ENCODE measurements at places on chromosomes 1 and 21.

DNA sequence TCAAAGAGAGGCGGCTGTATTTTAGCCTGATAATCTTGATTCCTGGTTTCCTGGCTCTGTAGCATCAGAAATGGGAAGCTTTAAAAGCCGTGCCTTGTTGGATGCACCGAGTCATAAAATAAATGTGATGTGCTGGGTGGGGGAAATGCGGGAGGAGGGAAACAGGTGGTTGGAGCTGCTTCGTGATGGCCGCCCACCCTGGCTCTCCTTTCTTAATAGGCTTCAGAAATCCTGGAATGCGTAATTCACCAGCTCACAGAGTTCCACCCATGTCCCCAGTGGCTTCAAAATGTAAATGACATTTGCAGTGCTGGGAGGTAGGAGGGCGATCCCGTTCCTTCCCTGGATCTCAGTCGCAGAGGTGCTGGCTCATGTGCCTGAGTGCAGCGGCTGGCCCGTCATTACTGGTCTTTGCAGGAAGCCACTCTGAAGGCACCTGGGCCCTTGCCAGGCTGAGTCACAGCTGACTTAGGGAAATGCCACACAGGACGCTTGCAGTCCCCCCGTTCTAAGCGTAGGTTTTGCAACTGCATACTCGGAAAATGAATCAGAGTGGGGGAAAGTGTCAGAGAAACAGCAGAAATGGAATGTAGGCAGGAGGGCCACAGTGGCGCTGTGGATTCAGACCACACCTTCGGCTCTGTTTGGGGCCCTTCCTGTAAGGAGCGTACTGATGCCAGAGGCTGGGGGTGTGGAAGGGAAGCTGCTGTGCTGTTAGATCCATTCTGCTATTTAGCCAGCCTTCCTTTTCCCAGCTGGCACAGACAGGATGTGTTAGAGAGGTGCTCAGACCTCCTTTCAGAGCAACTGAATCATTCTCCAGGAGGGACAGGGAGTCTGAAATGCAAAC lies 37.6 kb downstream of the GALNT2 start:
- peak; percentile 98 for DNase-seq

GRCh38 chr1:29239142-29239541 lies 2.8 kb downstream of the PTPRU start:
- DNase-seq, result peak; percentile 56

GRCh38 chr1:95206514-95206913 lies 27.5 kb upstream of the RWDD3 start:
- DNase-seq, result no peak

GRCh38 chr1:228338521-228339051 lies 68.0 kb downstream of the TRIM11 start:
- DNase-seq, result no peak

DNA sequence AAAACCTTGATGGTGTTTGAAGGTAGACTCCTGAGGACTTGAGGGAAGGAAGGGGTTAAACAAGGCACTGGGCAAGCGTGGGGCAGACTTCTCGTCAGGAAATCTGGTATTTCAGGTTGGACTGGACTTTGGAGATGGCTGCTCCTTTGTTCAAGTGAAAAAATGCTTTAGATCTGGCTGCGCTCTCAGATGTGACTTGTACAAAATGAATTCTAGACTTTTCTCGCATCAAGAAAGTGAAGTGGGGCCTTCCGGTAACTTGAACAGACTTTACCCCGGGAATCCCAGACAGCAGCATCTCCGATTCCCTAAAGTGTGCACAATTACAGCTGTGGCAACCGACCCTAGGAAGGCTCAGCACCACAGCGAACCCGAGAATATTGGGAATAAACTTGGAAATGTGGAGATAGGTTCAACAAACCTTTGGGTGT lies 44.3 kb upstream of the ERRFI1 start:
- no peak for DNase-seq

DNA sequence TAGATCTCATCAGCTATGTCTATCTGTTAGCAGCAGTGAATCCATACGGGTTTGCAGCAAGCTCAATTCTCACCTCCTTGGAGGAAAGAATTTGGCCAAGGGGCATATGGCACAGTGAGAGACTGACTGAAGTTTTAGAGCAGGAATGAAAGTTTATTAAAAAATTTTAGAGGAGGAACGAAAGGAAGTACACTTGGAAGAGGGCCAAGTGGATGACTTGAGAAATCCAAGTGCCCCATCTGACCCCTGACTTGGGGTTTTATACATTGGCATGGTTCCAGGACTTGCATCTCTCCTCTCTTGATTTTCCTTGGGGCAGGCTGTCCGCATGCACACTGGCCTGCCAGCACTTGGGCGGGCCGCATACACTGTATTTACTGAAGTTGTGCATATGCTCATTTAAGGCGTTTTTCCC lies 9.2 kb upstream of the OSBPL9 start:
- DNase-seq, result no peak

DNA sequence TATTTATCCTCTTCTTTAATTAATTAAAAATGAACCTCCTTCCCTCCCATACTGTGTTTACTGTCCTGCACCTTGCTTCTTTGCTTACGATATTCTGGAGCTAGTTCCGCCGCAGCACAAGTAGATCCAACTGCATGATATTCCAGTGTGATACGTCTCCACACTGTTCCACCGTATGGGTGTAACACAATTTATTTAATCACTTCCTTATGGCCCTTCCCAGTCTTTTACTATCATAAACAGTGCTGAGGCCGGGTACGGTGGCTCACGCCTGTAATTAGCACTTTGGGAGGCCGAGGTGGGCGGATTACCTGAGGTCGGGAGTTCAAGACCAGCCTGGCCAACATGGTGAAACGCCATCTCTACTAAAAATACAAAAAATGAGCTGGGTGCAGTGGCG lies 25.7 kb downstream of the CNST start:
- DNase-seq, result no peak
